NCI-H1048 (cell line): ENCODE measurements at places on chromosomes 11 and 22.

- no peak for DNase-seq
Observed at GRCh38 chr11:61120706-61121191, 18.5 kb downstream of the CD5 start.

DNA sequence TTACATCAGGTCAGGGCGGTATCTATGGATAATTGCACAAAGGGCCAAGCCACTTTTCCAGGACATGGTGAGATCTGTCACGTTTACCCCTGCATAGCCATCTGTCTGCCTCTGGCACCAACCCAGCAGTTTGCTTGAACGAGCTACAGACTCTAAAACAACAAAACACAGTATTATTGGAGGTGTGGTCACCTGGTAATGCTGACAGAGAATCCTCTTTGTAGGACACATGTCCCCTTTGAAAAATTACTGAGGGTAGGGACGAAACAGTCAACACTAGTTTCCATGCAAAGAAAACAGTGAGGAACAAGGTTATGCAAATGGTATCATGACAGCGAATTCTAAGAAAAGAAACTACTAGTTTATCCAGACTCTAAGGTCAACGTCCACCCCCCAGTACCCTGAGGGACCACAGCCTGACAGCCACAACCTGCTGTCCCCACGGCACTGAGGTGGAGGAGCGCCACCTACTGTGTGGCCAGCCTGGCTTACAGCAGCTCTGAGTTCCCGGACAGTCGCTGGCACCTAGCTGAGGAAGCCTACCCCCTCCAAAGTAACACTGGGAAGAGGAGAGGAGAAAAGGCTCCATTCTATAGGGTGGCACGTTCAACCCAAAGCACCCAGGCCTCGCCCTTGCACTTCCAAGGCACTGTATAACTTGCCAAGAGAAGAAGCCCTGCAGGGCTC, 117.4 kb upstream of the BID start:
- no peak for DNase-seq

DNA sequence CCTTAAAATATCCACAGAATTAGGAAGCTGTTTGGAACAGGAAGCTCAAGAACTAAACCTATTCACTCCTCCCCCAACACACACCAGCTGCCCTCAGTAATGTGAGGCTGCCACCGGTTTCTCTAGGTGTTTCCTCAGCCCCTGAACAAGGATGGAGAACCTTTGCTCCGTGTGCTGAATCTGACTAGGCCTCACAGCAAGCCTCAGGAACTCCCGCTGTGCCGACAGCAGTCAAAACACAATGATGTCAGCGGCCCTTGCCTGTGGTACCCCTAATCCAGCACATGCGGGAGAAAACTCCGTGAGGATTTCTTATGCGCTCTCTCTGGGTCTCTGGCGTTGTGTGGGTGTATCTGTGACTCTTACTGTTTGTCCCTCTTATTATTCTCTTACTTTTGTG, 153.3 kb downstream of the EFCAB6 start:
- DNase-seq: no peak

DNA sequence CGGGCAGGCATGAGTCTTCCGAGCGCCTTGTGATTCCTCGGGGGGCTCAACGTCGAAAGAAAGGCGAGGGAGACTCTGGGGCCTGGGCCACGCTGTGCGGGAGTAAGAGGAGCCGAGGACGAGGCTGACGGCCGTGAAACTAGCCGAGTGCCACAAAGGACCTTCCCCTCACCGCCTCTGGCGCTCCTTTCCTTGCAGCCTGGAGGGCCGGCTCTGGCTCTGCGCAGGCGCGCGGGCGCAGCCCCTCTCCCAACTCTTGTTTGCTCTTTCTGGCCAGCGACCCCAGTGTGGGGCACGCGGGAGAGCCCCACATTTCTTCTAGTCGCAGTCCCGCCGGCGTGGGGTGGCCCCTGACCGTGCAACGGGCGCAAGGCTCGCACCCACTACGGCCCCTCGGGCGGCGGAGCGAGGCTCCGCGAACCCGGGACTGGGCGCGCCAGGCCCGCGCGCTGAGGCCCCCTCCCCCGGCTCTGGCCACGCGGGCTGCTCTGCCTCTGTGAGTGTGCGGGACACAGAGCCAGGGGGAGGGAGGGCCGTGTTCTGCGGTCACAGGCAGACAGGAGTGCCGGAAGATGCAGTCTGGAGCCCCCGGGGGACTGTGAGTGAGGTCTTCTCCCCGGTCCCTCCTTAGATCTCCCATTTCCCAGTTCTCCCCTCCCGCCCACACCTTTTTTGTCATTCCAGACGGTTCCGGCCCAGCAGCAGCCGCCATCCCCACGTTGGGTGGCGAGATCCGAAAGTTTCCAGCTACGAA, 1.0 kb upstream of the TOB2 start:
- no peak for DNase-seq

- DNase-seq: no peak
Observed at GRCh38 chr11:35318977-35319925, 100.1 kb downstream of the SLC1A2 start.

DNA sequence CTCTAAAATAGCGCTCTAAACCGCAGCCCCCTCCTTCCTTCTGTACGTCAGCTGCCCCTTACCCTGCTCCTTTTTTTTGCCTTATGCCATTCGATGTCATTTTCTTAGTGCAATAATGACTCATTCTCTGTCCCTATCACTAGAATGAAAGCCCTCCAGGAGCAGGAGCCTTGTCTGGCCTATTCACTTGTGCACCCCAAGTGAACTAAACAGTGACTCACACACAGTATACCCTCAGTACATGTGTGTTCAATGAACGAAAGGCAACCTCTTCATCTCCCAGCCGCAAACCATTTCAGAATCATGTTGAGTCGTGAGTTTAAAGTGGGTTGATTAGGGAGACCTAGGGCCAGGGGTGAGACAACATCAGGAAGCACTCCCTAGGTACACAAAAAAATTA, 50.7 kb upstream of the SPATA19 start:
- no peak for DNase-seq

DNA sequence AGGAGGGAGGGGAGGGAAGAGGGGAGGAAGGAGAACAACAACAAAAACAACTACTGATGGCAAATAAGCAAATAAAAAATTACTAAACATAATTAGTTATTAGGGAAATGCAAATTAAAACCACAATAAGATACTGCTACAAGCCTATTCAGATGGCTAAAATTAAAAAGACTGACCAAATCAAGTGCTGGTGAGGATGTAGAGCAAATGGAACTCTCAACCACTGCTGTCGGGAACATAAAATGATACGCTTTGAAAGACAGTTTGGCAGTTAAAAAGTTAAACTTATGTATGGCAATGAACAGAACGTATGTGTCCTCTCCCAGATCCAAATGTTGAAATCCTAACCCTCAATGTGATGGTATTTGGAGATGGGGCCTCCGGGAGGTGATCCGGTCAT, 85.7 kb downstream of the PHF21B start:
- no peak for DNase-seq

- no peak for DNase-seq
Observed at GRCh38 chr22:32583921-32584335, 109.3 kb downstream of the FBXO7 start.

DNA sequence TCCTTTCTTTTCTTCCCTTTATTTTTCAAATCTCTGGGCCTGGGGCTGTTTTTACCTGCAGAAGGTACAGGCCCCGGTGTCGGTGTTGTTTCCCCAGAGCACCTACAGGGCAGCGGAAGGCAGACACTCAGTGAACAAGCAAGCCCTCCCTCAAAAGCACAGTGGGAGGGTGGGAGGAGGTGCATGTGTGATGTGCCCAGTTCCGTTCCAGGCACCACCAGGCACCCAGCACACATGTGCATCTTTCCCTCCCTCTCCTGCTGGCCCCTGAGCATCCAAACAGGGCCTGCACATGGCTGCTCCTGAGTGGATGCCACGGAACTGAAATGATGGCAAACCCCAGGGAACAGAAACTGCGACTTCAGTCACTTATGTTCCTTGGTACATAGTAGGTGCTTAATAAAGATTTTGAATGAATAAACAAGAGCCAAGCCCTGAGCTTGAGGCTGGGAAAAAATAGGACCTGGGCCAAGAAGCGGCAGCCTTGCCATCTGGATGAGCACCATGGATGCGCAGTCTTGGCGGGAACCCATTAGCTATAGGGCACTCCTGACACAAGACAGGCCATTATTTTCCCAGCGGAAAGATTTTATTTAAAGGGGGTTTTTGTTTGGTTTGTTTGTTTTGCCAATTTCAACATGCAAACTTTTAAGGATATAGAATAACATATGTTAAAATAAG, 47.8 kb downstream of the ARRB1 start:
- DNase-seq: no peak

GRCh38 chr11:65569164-65569972, 909 bp upstream of the ZNRD2 start:
- DNase-seq: no peak

GRCh38 chr11:117511483-117511930, 183.9 kb downstream of the CEP164 start:
- no peak for DNase-seq

DNA sequence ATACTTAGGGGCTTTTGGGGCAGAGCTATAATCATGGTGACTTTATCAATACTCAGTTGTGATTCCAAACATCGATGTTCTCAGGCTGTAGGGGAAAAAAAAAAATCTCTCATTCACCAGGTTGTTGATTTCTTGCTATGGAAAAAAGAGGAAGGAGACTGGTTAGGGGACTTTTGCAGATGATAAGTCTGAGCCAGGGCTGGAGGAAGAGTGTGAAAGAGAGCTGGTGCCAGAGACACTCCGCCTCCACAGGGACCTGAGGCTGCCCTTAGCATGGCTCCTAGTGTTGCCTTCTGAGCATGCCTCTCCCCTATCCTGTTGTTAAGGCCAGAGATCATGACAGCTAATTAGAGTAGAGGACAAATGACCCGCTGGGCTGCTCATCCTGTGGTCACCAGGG, 16.9 kb downstream of the UPB1 start:
- no peak for DNase-seq

DNA sequence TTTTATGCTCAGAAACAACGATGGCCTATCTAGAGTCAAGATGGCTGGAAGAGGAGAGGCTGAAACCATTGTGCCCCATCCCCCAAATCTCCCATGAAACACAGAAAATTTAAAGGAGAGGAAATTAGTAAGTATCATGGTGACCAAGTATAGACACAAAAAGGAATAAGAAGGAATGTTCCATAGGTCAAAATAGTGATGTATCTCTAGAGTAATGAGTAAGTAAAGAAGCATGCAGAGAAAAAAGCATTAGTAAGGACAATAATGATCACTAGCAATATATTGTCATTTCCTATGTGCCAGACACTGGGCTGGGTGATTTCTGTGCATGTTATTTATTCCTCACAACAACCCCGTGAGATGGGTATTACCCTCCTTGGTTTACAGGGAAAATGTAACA, 2.6 kb upstream of the SLC22A24 start:
- no peak for DNase-seq

- DNase-seq: no peak
Observed at GRCh38 chr22:48474881-48475280, 1352.8 kb downstream of the BRD1 start.

DNA sequence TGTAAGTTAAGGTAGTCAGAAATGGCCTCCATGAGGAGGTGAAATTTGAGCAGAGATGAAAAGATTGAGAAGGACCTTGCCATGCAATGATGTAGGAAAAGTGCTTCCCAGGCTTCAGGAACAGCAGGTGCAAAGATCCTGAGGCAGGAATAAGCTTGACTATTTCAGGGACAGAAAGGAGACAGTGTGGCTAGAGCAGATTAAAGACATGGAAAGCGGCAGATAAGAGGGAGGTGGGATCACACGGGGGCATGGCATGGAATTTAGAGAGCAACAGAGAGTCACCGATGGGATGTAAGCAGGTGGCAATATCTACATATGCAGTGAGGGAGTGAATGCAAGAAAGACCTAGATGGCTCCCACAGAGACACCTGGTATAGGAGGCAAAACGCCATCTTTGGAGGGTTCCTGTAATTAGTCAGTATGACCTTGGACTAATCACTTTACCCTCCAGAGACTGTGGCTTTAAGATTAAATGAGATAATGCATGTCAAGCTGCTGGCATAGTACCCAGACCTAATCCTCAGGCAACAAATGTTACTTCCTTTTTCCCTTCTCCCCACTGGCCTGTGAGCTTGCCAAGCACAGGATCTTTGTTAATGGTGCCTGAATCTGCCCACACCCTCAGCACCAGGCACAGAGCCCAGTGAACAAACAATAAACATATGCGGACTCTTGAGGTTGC, 24.6 kb upstream of the ACER3 start:
- no peak for DNase-seq

GRCh38 chr11:122163053-122163819, 47.2 kb upstream of the BLID start:
- no peak for DNase-seq

- no peak for DNase-seq
Observed at GRCh38 chr22:17086296-17086695, 1.5 kb downstream of the IL17RA start.

DNA sequence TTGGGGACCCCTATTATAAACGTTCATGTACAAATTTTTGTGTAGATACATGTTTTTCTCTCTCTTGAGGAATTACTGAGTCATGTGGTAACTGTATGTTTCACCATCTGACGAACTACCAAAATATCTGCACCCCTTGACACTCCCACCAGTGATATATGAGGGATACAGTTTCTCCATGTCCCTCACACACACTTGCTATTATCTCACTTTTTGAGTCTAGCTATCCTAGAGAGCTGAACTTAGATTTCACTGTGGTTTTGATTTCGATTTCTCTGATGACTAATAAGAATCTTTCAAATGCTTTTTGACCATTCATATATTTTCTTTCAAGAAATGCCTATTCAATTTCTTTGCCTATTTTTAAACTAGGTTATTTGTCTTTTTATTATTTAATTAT, 200.2 kb downstream of the PGR start:
- DNase-seq: no peak

DNA sequence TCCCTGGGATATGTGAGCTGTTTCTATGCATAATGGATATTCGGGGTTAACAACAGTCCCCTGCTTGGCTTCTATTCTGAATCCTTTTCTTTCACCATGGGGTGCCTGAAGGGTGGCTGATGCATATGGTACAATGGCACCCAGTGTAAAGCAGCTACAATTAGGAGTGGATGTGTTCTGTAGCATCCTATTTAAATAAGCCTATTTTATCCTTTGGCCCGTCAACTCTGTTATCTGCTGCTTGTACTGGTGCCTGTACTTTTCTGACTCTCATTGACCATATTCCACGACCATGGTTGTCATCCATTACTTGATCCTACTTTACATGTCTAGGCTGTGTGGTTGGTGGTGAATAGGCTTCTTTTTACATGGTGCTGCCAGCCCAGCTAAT, 1.3 kb downstream of the TUG1 start:
- no peak for DNase-seq
